Left lung (tissue), 14 donors: ENCODE measurements at places on chromosomes 2 and 18. TPM values are rescaled to one million over a fixed set of nuclear protein-coding genes. Genes with fewer than 3 reads are reported as not detected.

DNA sequence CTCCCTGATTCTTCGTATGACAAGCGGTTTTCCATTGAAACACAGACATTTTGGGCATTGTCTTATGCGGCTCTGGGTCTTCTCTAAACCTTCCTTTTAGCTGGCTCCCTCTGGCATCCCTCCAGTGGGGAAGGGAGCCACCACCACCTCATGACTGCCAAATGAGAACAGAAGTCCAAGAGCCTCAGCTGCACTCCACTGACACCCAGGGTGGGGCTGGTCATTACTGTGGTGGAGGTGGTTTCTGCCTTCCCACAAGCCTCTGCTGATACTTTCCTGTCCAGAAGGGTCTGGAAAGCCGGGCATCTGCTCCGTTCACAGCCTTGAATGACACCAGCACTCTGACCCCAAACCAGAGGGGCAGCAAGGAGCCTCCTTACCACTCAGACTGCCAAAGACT lies 213.5 kb downstream of the ZNF516 start:
- no peaks in the 10 kb centered on the region for H3K36me3 ChIP-seq
- no peak overlapping the region for H3K27ac ChIP-seq
- no peak for DNase-seq
- H3K27me3 ChIP-seq = no peaks in the 10 kb centered on the region
- H3K4me1 ChIP-seq = no peaks in the 10 kb centered on the region
- H3K4me3 ChIP-seq = no peak overlapping the region

DNA sequence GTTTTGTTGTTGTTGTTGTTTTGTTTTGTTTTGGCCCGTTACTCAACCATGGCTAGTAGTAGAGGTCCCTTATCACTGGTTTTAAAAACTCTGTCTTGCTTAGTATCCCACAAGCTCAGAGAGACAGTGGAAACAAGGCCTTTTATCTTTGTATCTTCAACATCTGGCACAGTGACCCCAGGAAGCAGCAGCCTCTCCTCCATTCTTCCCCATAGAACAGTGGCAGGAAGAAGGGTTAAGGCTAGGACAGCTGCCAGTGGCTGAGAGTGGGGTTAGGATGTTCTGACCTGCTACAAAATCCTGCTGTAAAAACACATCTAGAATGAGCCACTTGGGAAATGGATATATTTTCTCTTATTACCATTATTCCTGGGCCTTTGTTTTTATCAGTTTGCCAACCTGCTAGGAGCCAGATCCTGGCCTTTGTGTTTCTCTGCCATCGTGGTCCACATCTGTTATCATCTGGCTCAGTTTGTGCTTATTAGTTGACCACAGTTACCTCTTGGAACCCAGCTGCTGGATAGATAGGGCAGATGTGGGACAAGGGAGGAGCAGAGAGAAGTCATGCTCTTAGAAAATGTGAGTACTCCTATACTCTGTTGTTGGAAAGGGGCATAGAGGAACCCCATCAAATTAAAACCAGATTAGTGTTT lies 246.8 kb downstream of the AGPS start:
- no peak overlapping the region for H3K4me3 ChIP-seq
- H3K27ac ChIP-seq = no peak overlapping the region
- no peak for DNase-seq

GRCh38 chr2:84891355-84892010 lies 10.6 kb upstream of the TRABD2A start:
- no peak for DNase-seq
- H3K4me1 ChIP-seq = peaks cover 8% of the 10 kb centered on the region
- H3K4me3 ChIP-seq = no peak overlapping the region
- H3K36me3 ChIP-seq = no peaks in the 10 kb centered on the region

The TRMT61B gene
- total RNA-seq = 13.5 TPM

- H3K27me3 ChIP-seq = no peaks in the 10 kb centered on the region
- H3K36me3 ChIP-seq = no peaks in the 10 kb centered on the region
- H3K4me3 ChIP-seq = no peak overlapping the region
- H3K4me1 ChIP-seq = no peaks in the 10 kb centered on the region
Observed at GRCh38 chr18:74994502-74995418, 214.2 kb downstream of the PTGR3 start.

The PKP4 gene
- total RNA-seq = 48.3 TPM

DNA sequence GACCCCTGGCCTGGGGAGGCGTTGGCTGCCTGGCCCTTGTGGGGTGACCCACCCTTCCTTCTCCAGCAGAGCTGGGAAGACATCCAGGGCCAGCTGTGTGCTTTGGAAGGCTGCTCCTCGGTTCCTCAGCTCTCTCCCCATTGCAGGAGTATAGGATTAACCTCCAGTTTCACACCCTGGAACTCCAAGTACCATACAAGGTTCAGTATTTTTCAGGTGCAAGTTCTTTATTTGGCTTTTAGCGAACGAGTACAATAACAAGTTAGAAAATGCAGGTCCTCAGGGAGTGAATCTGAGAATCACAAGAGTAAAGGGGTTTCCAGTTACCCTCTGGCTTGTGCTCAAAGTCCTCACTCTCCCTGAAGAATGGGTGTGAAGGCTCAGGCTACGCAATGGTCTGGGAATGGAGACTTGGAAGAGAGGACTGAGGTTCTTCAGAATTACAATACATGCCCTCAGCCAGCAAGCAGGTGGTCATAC lies 101.2 kb downstream of the APOB start:
- H3K4me3 ChIP-seq = no peak overlapping the region
- DNase-seq = no peak
- no peaks in the 10 kb centered on the region for H3K36me3 ChIP-seq
- no peaks in the 10 kb centered on the region for H3K27me3 ChIP-seq

- no peaks in the 10 kb centered on the region for H3K27me3 ChIP-seq
- H3K4me3 ChIP-seq = peak overlapping the region; percentile 8
Observed at GRCh38 chr2:201888426-201888800, 82.1 kb downstream of the CDK15 start.
